ENCODE measurements at places on chromosomes 3 and 15. TPM values are rescaled to one million over a fixed set of nuclear protein-coding genes. Genes with fewer than 3 reads are reported as not detected.

GRCh38 chr15:75069301-75069925 is 46.0 kb downstream of the PPCDC start:
- peaks cover 9% of the 10 kb centered on the region for H3K36me3 ChIP-seq
- H3K4me3 ChIP-seq = peak overlapping the region; percentile 2
- H3K27me3 ChIP-seq = peaks cover 38% of the 10 kb centered on the region
- peaks cover 44% of the 10 kb centered on the region for H3K4me1 ChIP-seq
- H3K27ac ChIP-seq = peak overlapping the region; percentile 51

DNA sequence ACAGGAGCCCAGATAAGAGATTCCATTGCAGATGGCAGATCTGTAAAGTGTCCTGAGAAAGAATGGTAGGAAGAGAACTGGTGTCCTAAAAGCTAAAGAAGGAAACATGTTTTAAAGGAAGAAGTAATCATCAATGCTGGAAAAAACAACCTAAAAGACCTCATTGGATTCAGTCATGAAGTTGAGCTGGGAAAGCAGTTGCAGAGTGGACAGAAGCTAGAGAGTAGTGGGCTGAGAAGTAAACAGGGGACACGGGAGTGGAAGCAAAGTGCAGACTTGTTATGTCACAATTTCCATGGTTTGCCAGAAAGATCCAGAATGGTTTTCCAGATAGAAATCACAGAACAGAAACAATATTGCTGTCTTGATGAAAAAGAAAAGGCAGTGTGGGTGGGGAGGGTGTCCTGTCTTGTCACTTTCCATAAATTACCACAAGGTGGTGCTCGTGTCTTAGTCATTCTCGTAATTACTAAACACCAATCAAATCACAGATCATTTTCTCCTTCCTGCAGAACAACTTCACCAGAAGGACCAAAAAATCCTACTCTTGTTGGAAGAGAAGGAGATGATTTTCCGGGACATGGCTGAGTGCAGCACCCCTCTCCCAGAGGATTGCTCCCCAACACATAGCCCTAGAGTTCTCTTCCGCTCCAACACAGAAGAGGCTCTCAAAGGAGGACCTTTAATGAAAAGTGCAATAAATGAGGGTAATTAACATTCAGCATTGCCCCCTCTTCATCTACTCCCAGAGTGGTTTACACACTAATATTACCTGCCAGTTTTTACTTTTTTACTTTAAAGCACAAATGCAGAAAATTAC is 64.5 kb downstream of the KLHL25 start:
- H3K4me3 ChIP-seq = no peak overlapping the region
- peaks cover 29% of the 10 kb centered on the region for H3K4me1 ChIP-seq
- peaks cover 58% of the 10 kb centered on the region for H3K36me3 ChIP-seq

GRCh38 chr3:73068419-73068818 is 7.0 kb downstream of the EBLN2 start:
- peaks cover 19% of the 10 kb centered on the region for H3K36me3 ChIP-seq
- peaks cover 22% of the 10 kb centered on the region for H3K4me1 ChIP-seq
- H3K27me3 ChIP-seq = no peaks in the 10 kb centered on the region

DNA sequence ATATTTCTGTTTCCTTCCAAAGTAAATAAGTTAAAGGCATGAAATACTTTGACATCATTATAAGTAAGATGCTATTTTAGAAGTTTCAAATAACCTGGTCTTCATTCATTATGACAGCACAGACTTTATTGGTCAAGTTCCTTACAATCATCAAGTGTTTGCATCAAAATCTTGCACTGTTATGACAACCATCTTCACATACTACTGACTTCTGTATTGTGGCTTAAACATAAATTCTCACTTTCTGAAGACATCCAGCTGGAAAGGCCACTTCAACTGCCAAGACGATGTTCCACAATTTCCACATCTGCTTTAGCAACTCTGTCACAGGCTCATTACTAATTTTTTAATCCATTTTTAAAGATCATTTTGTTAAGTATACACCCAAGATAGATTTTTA is 408.0 kb downstream of the MECOM start:
- H3K36me3 ChIP-seq = no peaks in the 10 kb centered on the region
- H3K4me3 ChIP-seq = no peak overlapping the region
- H3K27ac ChIP-seq = no peak overlapping the region
- no peaks in the 10 kb centered on the region for H3K4me1 ChIP-seq

DNA sequence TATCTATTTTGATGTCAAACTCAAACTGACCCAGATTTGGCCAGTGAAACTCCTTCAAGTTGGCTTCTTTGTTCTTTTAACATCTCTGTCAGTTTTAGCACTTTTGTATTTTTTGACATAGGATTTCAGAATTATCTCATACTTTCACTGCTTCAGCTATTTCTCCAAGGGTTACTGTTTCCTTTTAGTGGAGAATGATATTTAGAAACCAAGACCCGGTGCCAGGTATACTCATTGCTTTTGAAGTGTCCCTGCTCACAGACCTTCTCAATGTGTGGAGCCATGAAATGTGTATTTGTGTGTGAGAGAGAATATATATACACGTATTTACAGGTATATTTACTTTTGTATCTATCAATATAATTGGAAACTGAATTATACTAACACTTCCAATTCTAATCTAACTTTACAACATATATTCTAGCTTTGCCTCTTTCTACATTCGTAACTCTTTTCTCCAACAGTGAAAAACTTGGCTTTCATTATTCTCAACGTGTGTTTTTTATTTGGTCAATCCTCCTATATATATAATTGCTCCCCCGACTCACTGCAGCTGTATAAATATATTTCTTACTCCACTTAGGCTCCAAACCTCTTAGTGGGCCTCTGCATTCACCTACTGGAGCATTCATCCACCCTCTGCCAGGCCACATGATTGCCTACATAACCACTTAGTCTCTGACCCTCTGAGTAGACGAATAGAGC is 54.0 kb downstream of the OTOL1 start:
- no peak overlapping the region for H3K4me3 ChIP-seq
- peaks cover 14% of the 10 kb centered on the region for H3K27me3 ChIP-seq
- H3K27ac ChIP-seq = no peak overlapping the region
- H3K4me1 ChIP-seq = no peaks in the 10 kb centered on the region
- no peak for DNase-seq

GRCh38 chr15:30953183-30953582 is 38.2 kb downstream of the MTMR10 start:
- H3K27ac ChIP-seq = no peak overlapping the region
- DNase-seq = no peak
- peaks cover 18% of the 10 kb centered on the region for H3K4me1 ChIP-seq
- peaks cover 44% of the 10 kb centered on the region for H3K36me3 ChIP-seq

DNA sequence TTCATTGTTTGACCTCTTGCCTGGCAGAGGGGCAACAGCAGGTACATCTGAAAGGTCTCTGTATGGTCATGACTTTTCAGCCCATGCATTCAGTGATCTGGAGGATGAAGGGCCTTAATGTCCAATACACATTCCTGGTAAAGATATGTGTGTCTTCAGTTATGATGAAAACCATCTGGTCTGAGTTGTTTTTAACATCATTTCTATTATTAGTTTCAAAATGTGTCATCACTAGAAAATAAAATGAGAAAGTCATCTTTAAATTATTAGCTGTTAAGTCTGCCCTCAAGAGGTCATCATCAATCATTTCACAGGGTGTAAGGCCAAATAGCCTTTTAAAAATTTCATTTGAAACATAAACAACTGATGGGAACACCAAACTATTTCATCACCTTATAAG is 92.1 kb upstream of the PLSCR4 start:
- no peak overlapping the region for H3K4me3 ChIP-seq
- H3K27me3 ChIP-seq = no peaks in the 10 kb centered on the region
- H3K27ac ChIP-seq = no peak overlapping the region

DNA sequence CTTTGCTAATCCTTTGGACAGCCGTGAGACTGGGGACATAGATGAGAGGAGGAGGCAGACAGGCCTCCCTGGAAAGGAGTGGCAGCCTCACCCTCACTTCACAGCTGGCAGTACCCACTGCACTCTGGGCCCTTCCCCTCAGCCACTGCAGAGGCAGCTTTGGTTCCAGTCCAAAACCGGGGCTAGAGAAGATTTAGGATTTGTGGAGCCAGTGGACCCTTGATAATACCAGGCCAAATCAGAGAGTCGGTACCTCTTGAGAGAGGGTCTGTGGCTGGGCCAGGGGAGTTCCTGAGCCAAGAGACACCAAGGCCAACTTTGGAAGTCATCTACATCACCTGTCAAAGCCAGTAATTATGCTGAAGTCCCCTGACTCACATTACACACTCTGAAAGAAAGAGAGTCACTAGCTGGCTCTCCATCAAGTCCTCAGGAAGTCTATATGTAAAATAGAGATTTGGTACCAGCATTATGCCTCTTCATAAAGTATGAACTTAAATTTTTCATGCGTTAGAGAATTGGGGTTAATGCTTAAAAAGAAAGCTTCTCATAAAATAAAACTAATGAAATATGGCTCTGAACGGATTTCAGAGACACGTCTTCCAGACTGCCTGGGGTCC is 244.1 kb upstream of the SEMA6D start:
- no peaks in the 10 kb centered on the region for H3K36me3 ChIP-seq
- H3K27me3 ChIP-seq = peaks cover 5% of the 10 kb centered on the region
- H3K4me1 ChIP-seq = no peaks in the 10 kb centered on the region
- no peak overlapping the region for H3K27ac ChIP-seq
- no peak overlapping the region for H3K4me3 ChIP-seq
- no peak for DNase-seq

DNA sequence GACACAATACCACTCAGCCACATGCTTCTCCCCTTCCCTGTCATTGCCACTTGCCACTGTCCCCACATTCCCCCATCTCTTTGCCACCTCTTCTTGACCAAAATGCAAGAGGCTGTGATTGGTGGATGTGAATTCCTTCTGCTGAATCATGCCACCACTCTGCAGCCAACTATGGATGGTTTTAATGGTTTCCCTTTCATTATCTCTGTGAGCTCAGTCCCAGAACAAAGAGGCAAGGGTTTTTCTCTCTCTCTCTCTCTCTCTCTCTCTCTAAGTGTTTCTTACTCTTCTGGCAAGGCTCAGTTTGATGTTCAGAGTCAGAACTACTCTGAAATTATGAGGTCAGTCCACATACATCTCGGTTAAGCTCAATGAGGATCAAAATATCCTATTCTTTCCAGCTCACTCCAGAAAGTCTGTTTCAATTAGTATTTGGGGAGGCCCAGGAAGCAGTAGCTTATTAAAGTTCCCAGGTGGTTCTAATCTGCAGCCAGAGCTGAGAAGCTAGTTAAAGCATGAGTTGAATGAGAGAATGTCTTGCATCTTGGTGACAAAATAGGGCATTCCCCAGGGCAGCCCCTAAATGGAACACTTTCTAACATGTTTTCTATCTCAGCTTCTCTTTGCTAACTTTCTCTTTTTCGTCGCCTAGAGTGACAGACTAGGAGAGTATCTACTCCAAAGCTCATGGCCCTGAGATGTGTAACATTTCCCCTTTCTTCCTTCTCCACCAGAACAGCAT is 8.5 kb upstream of the ILDR1 start:
- H3K4me1 ChIP-seq = peaks cover 16% of the 10 kb centered on the region
- peak overlapping the region; percentile 9 for H3K27ac ChIP-seq
- H3K27me3 ChIP-seq = peaks cover 13% of the 10 kb centered on the region
- DNase-seq = peak; percentile 21
- no peaks in the 10 kb centered on the region for H3K36me3 ChIP-seq

DNA sequence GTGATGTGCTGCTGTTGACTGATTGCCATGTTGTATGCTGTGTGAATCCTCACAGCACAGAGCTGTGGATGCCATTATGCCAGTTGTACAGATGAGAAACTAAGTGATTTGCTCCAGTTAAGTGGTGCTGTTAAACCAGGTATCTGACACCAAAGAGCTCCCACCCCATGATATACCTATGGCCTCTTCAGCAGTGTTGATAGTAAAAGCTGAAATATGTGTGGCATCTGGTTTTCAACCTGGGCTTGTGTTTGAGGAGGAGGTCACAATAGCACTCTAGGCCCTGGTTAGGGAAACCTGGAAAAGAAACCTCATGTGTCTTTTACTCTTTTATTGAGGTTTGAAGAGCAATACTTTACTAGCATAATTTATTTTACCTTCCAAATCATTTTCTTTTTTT is 21.4 kb downstream of the RAD54L2 start:
- H3K27me3 ChIP-seq = no peaks in the 10 kb centered on the region
- H3K36me3 ChIP-seq = no peaks in the 10 kb centered on the region
- no peak overlapping the region for H3K4me3 ChIP-seq
- DNase-seq = no peak

The HDC gene
- total RNA-seq = 1.1 TPM

- DNase-seq = no peak
- H3K4me3 ChIP-seq = no peak overlapping the region
- H3K36me3 ChIP-seq = no peaks in the 10 kb centered on the region
These were observed 67.0 kb upstream of the ABHD2 start for GRCh38 chr15:89021224-89021623.

GRCh38 chr3:17336291-17336690 is 406.1 kb downstream of the TBC1D5 start:
- no peak for DNase-seq
- no peak overlapping the region for H3K27ac ChIP-seq
- H3K36me3 ChIP-seq = no peaks in the 10 kb centered on the region
- no peaks in the 10 kb centered on the region for H3K27me3 ChIP-seq
- H3K4me3 ChIP-seq = no peak overlapping the region

Measured in activated T-cell treated with anti-CD3 and anti-CD28 coated beads, Interleukin-2, amount 50 U/mL, for 72 hours (primary cell).